ENCODE measurements at places on chromosomes 2 and 18.

DNA sequence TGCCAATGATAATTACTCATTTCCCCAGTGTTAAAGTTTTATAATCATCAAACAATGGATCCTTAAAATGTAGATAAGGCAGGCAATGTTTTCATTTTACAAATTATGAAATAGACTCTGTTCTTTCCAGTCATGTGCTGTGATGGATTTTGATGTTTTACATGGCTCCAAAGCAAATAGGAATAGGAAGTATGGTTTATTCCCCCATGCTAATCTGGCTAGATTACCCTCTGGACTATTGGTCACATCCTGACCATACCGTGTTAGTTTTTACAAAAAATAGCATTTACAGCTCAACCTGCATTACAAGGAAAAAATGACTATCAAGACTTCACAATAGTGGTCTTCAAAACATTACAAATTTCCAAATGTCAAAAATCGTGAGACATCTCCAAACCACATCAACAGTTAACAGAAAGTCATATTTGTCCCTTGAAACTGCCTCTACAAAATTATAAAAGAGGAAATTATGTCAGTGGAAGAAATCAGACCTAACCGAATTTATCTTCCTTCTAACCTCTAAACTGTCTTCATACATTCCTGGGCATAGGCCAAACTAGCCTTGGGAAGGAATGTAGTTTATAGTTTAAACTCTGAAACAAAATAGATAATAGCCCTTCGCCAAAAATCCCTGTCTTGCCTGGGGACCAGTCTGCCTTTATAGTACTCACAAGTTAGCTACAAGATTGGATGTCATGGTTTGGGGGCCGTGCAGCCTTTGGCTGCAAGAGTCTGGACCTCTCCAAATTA, 1941.2 kb upstream of the CELF4 start:
- no peak for DNase-seq

DNA sequence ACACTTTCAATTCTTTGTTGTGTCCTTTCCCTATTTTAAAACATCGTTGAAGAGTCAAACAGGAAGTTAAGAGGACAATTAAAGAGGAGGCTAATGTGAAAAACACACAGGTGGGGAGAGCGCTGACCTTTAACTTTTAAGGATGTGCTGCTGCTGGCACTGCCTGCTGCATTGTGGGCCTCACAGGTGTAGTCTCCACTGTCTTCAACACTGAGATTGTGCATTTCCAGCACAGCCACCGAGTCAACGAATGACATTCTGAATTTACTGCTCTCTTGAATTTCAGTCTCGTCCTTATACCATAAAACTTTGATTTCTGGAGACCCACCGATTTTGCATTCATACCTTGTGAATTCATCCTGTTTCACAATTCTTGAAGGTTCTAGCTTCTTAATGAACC, 91.9 kb downstream of the TTN start:
- no peak for DNase-seq

DNA sequence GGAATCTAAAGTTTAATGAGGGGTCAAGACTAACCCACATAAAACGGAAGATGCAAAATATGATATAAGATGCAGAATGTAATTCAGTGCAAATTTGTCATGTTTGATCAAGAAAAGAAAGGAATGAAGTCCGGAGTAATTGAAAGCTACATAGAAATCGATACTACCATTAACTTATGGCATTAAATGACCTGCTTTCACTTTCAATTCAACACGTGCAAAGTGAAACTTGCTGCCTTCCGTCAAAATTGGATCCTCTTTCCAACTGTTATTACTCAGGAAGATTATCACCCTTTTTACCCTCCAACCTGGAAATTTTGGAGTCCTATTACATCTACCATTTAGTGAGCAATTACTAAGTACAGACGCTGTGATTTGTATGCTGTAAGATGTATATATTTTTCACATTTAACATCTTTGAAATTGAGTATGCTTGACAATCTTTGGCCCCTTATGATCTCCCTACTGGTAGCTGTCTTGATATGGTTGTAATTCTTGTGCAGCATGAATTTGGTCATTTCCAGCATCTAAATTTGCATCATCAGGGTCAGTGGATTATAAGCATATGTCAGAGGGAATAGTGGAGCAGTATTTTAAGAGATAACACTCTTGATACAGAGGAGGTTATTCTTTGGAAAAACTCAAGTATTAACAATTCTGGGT, 18.6 kb downstream of the UNC80 start:
- DNase-seq: no peak

GRCh38 chr2:116160657-116161056, 1653.8 kb upstream of the DDX18 start:
- DNase-seq: no peak

DNA sequence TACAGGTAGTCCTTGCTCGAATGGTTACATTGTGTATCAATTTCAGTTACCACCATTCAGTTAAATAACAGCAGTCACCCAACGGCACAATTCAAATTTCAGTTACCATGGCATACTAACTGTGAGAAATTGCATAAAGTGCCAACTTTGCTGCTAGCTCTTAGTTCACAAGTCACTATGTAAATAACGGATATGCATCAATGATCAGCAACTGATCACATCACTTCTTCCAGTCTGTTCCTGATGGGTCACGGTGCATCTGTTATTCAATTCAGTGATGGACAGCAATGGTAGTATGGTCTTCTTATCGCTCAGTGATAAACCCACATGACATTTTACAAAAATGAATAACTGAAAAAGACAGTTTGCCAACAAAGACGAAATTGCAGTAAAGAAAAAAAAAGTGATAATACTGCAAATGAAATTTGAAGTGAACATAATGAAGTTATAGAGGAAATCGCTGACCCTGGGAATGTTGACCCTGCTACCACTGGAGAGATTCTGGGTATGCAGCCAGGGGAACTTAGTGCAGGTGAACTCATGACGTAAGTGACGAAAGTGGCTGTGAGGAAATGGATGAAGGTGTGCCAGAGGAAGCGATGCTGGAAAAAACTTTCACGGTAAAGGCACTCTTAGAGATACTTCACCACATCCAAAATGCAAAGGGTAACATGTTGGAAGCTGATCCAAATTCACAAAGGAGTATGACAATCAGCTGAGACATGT, 25.9 kb upstream of the RAPGEF4 start:
- DNase-seq: no peak
